ENCODE measurements at places on chromosomes 1 and 21. TPM values are rescaled to one million over a fixed set of nuclear protein-coding genes. Genes with fewer than 3 reads are reported as not detected.

PERM1 gene
- total RNA-seq = 0.65 TPM

DDX20 gene
- total RNA-seq = 10.4 TPM

ZNF326 gene
- 32.3 TPM for total RNA-seq

CLCA4 gene
- total RNA-seq = not detected

C1orf185 gene
- not detected for total RNA-seq

- DNase-seq = no peak
These were observed 61.8 kb downstream of the RASAL2 start for GRCh38 chr1:178155481-178156255.

GRCh38 chr1:110581682-110582145 lies 24.4 kb downstream of the KCNA2 start:
- DNase-seq = no peak

GRCh38 chr1:2563205-2563604 lies 7.0 kb downstream of the TNFRSF14 start:
- DNase-seq = no peak

DNA sequence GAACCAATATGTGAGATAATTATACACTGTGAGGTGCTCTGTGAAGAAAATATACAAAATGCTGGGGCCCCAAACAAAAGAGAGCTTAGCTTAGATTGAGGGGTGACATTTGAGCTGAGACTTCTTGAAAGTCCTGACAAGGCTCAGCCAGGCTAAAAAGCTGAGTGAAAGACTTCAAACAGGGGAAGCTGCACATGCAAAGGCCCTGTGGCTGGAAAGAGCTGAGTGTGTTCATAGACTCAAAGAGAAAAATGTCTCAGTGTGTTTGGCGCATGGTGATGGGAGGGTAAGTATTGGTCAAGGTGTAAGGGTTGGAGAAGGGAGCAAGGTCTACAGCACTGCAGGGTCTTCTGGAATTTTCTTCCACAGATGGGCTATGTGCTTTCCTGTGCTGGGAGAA lies 127.2 kb upstream of the KLHDC7A start:
- no peak for DNase-seq

DNA sequence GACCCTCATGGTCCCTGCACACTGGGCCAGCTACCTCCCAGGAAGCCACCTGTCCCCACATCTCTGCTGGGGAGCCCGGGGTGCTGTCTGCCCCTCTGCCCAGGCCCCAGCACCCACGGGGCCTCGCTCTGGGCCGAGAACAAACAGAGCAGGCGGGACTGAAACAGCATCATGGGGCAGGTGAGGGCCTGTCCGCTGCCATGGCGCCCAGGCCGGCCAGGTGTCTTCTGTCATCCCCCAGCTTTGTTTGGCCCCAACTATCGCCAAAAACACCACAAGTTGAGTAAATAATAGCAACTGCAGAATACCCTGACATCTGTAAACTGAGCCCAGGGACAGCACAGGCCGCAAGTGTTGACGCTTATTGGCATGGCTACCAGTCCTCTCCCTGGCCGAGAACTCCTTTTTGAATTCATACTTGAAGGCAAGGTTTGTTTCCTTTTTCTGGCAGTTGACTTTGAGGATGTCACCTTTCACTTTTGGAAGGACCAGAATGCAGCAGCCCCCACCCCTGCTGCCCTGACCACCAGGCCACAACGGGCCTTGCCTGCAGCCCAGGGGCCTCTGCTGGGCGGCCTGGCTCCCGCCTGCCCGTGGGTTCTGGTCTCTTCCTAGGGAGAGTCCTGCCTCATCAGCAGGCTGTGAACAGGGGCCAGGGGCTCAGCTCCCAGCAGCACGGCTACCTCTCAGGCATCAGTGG lies 152.7 kb downstream of the CASZ1 start:
- DNase-seq = no peak

DNA sequence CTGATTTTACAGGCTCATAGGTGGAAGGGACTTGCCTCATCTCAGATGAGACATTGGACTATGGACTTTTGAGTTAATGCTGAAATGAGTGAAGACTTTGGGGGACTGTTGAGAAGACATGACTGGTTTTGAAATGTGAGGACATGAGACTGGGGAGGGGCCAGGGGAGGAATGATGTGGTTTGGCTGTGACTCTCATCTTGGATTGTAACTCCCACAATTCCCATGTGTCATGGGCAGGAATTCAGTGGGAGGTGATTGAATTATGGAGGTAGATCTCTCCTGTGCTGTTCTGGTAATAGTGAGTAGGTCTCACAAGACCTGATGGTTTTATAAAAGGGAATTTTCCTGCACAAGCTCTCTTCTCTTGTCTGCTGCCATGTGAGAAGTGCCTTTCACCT lies 20.8 kb downstream of the SCYL3 start:
- no peak for DNase-seq

DNA sequence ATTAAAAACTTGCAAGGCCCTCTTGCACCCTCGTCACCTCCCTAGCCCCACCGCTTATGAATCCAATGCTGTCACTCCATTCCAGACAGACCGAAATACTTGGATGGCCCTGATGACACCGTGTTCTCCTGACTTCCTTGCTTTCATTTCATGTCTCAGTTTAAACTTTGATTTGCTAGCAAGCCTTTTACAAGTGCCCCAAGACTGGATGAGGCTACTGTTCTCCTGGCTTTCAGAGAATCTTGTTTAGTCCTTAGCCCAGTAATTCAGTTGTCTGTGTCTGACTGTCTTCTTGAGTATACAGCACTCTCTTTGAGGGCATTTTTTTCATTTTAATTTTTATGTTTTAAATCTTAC lies 824 bp upstream of the IFI44L start:
- DNase-seq = no peak

- no peak for DNase-seq
These were observed 11.0 kb upstream of the CASQ1 start for GRCh38 chr1:160179336-160179735.

GRCh38 chr1:23167353-23168078 lies 1.1 kb downstream of the LUZP1 start:
- peak; percentile 63 for DNase-seq

DNA sequence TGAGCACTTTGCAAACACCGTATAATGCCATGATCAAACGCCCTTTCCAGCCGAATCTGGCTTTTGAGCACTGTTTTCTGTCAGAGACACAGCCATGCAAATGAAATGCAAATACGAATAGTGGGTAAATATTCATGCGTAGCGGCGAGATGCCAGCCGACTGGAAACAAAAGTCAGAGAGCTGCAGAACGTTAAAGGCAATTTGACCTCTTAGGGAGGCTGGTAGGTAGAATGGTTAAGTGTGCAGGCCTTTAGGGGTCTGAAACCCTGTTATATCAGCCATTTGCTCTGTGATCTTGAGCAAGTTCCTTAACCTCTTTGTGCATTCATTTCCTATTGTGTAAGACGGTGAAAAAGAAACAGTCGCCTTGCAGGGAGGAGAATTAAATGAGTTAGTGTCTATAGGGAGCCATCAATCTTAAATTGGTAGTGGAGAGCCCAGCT lies 6.5 kb upstream of the SDHB start:
- no peak for DNase-seq

DNA sequence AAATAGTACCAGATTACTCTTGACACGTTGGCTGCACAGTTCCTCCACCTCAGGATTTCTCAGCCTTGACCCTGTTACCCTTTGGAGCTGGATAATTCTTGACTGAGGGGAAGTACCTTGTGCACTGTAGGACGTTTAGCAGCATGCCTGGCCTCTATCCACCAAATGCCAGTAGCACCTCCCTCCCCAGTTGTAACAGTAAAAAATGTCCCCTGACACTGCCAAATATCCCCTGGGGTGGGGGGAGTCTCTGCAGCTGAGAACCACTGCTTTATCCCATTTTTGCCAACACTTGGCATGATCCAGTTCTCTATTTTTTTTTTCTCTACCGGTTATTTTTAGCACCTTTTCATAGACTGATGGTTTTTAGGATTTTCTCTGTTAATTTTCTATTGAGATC lies 34.0 kb downstream of the C1orf198 start:
- no peak for DNase-seq

DNA sequence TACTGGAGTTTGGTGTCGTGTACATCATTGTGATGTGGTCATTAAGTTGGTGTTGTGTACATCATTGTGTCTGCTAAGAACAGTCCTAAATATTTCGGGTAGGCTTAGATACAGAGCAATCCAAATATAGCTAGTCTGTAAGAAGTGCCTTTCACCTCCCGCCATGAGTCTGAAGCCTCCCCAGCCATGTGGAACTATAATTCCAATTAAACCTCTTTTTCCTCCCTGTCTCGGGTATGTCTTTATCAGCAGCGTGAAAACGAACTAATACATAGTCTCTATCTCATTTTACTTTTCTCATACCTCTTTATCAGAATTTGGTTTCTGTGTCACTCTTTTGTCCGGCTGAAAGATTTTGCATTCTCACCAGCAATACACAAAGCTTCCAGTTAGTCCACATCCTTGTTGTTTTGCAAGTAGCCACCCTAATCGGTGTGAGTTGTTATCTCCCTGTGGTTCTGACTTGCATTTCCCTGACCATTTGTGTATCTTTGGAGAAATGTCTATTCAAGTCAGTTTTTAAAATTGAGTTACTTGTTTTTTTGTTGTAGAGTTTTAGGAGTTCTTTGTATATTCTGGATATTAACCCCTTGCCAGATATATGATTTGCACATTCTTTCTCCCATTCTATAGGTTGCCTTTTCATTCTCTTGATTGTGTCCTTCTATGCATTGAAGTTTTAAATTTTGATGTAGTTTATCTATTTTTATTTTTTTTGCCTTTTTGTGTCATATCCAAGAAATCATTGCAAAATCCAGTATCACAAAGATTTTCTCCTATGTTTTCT lies 56.5 kb downstream of the FNBP1L start:
- DNase-seq = no peak

DNA sequence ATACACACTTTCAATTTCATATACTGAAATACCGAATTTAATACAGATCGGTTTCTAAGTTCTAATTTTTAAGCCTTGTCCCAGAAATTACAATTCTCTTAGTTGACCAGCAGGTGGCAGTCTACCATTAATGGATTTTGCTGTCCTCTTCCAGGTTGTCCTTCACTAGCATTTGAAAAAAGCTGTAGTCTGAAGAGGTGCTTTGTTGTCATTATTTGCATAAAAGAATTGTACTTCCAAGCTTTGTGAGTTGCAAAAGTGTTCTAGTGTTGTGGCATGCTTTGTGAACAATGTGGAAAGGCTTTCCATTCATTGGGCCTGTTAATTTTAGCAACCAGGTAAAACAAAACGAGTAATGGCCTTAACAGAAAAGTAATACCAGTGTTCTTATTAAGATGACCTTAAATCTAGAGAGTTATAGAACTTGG lies 193.6 kb downstream of the RPS6KC1 start:
- DNase-seq = peak; percentile 67

DNA sequence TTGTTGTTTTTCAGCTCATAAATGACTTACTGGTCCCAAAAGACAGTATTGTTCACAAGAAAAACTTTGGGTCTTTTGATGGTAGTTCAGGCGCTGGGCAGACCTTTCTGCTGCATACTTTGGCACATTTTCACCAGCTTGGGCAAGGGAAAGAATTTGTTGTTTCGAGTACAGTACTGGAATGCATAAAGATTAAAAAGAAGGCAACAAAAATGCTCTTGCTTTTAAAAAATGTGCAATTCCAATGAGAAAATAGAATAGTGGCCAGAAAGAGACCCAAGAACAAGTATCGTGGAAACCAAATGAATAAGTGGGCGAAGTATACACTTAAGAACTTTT lies 56.0 kb downstream of the CLIC6 start:
- DNase-seq = no peak

GRCh38 chr21:25934130-25934529 lies 199.4 kb downstream of the GABPA start:
- DNase-seq = no peak

DNA sequence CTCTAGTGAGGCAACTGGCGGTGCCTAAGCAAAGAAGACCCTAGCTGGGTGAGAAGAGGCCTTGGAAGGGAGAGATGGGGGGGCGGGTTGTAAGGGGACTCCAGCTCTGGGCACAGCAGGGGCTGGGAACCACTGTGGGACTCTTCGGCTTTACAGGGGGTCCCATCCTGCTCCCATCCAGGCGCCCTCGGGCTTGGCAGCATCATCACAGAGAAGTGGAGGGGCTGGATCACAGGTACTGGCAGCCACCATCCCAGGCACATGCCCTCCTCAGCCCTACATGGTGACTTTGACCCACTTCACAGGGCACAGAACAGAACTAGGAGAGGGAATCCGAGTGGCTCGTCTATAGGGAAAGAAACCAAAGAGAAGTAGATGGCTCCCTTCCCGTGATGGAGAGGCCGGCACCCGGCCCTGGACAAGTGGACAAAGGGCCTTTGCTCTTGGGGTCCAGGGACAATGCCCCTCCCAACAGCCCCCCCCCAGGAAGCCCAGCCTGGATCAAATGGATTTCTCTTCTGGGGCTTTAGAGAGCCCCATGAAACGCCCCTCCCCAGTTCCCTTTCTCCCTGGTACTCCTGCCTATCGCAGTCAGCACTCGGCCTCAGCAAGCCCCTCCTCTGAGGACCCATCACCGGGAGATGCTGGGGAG lies 54.0 kb upstream of the ECE1 start:
- DNase-seq = no peak

- no peak for DNase-seq
These were observed 16.3 kb downstream of the C1orf115 start for GRCh38 chr1:220706480-220706879.

GRCh38 chr1:217211486-217211885 lies 419.4 kb downstream of the GPATCH2 start:
- DNase-seq = no peak

GRCh38 chr1:221912230-221912629 lies 170.3 kb upstream of the DUSP10 start:
- DNase-seq = no peak

DNA sequence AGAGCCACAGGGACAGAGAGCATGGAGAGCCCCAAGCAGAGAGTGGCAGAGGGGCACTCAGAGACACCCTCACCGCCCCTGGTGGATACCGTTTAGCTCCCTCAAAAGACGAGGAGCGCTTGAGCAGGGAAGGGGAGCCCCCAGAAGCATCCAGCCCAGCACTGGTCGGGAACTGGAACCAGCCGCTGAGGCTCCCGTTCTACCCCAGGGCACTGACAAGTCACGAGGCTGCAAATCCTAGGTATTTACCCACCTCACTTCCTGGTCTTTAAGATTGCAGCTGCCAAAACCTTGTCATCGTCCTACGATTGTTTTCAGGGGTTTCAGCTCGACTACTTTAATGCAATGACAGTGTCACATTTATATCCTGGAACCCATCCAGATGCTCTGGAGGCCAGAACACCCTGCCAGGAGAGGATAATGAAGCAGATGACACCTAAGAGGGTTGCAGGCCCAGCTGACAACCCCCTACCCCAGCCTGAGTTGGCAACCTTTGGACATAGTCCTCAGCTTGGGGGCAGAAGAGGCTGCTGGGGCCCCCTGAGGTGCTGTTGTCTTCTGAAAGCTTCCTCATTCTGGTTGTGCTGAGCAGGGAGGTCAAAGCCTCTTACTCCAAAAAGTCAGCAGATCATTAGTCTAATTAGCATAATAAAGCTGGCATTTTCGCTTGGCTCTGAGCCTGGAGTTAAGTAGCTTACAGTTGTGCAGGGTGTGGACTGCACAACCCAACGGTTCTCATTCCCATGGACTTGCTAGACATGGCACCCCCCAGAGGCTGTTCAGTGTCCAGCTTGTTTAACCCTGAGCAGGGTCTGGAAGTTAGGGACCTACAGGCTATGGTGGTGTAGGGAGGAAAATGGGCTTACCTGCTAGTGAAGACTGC lies 20.6 kb upstream of the BACE2 start:
- no peak for DNase-seq
